MG63 (cell line): ENCODE measurements at places on chromosomes 2 and 18. TPM values are rescaled to one million over a fixed set of nuclear protein-coding genes. Genes with fewer than 3 reads are reported as not detected.

NAGK gene
- 46.8 and 82.8 TPM in 2 replicates for total RNA-seq

CRYBA2 gene
- not detected in 2 replicates for total RNA-seq

IL37 gene
- 3.1 and 6.9 TPM in 2 replicates for total RNA-seq

GPR39 gene
- 0.95 and 3.1 TPM in 2 replicates for total RNA-seq

LYPD6B gene
- 1.6 TPM in 1 of 2 replicates, not detected in the other for total RNA-seq

GATA6 gene
- total RNA-seq, result 34.0 and 42.3 TPM in 2 replicates

DSG4 gene
- total RNA-seq, result not detected in 2 replicates

TMEFF2 gene
- 2.2 and 3.0 TPM in 2 replicates for total RNA-seq

GCKR gene
- total RNA-seq, result not detected in 2 replicates

GRB14 gene
- 1.1 and 1.4 TPM in 2 replicates for total RNA-seq

SERPINB11 gene
- not detected in 2 replicates for total RNA-seq

FSHR gene
- total RNA-seq, result not detected in 2 replicates

ANKRD53 gene
- not detected in 2 replicates for total RNA-seq

AQP12B gene
- total RNA-seq, result not detected in 2 replicates

BOLL gene
- not detected in 2 replicates for total RNA-seq

DNA sequence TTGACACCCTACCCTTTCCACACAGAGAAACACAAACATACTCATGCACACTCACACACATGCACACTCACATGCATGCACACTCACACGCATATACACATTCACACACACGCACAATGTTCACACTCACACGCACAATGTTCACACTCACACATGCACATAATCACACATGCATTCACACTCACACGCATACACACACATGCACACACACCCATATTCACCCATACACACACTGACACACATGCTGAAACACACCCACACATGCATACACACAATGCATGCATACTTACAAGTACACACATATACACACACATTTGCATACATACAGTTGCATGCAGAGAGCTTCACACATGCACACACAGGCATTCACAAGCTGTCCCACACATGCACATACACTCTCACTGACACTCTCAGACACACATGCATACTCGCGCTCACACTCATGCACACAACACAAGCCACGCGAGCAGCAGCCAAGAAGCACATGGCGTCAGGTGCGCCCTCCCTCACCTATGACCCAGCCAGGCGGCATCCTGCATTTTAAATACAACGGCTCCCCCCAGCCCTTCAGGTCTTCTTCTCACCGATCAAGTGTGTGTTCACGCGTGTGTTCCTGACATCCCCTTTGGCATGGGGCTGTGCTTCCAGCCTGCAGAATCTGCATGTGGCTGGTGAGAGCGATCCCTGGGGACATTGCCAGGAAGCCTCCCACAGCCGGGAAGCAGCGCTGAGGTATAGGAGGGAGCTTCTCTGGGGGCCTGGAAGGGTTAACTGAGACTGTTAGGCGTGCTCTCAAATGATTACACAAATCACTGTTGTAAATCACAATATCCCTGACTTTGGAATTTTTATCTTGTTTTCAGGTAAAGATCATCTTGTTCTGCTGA lies 195.1 kb downstream of the RTP5 start:
- no peak for DNase-seq

DNA sequence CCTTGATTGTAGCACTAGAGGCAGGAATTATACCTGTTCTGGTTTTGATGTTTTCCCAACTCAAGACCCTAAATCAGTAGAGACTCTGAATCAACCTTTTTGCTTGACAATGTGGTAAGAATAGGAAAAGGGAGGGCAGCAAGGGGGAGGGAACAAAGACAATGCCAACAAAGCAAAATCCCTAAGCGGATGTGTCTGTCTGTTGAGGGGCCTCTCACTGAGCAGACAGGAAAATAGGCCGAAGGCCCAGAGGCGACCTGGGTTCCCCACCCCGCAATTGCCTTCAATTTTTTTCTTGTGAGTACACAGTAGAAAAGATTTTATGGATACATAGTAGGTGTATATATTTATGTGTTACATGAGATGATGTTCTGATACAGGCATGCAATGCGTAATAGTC lies 75.6 kb downstream of the MAP4K4 start:
- no peak for DNase-seq

GRCh38 chr18:58268849-58269248 lies 224.8 kb downstream of the NEDD4L start:
- DNase-seq, result peak; percentile 38

- no peak for DNase-seq
These were observed 51.3 kb downstream of the NRP2 start for GRCh38 chr2:205733648-205734047.

DNA sequence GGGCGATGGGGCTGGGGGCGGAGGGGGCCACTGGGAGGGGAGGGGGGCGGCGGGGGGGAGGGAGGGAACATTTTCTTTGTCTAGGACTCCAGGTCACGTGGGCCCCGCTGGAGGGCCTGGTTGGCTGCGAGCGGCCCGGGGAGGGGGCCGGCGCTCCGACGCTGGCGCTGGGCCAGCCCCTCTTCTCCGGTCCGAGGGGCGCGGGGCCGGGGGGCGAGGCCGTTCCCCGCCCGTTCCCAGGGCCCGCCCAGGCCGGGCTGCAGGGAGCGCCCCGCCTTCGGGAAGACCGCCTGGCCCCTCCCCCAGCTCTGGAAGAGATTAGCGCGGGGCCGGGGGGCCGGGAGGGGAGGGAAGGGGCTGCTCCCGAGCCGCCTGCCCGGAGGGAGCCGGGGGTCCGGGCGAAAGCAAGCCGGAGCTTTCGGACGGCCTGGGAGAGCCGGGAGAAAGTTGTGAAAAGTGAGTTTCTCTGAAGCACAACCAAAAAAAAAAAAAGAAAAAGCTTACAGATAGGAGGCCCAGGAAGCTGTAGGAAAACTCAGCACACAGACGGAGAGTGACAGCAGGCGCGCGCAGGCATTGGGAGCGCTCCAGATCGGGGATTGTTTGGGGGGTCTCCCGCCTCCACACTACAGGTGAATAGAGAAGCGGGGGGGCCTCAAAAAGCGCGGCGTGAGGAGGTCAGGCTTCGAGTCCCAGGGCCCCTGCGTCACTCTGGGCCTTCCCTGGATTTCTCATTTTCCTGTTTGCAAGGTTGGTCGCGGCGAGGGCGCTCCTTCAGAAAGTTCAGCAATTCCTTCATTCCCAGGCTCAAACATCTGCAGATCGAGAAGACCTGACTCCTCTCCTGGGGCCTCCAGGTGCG lies 84.1 kb upstream of the POMC start:
- no peak for DNase-seq

DNA sequence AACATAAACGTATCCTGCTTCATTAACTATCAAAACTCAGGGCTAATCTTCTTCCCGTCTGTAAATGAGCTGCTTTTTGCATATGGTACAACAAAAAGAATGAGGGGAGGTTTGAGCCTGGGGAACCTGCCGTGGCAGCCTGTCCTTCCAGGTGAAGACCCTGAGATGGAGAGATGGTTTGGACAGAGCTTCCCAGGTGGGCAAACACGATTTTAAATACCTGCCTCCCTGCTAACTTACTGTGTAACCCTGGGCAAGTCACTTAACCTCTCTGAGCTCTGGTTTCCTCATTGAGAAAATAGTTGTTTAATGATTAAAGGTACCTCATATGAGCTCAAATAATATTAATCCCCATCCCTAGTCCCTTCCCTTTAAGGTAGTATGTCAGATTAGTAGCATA lies 9.0 kb downstream of the EMX1 start:
- DNase-seq, result no peak

GRCh38 chr2:230714136-230714480 lies 1.5 kb downstream of the CAB39 start:
- peak; percentile 39 for DNase-seq

GRCh38 chr2:117855886-117856285 lies 41.4 kb downstream of the DDX18 start:
- peak; percentile 66 for DNase-seq

- peak; percentile 4 for DNase-seq
These were observed 894.5 kb upstream of the POU3F3 start for GRCh38 chr2:103959174-103960128.

DNA sequence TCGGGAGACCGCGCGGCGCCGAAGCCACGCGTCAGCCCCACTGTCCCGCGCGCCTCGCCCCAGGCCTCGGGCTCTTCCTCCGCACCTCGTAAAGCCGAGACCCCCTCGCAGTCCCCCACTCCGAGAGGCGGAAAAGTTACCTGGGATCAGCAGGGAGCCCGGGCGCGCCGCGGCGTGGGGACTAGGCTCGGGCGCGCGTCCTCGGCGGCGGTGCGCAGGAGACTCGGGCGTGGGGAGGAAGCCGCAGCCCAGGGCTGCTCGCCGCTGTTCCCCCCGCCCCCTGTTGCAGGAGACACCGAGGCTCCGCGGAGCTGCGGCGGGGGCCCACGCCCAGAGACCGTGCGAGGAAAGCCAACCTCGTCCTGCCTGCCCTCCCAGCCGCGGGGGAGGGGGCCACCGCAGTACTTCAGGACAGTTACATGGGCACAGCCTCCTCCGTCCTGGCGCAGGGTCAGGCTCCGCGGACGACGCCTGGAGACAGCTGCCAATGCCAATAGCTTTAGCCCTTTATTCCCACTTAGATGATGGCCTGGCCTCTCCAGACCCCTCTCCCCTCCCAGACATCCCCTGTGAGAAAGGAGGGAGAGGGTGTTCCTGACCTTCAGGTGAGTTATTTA lies at the start of gene EPB41L3:
EPB41L3 (minus strand) TSS at position 225 of the 617 bp plus-strand sequence. CDS start 54,814 bp downstream, outside the sequence.
- DNase-seq, result no peak

- no peak for DNase-seq
These were observed 383.4 kb upstream of the TRIB2 start for GRCh38 chr2:12333293-12333692.

- no peak for DNase-seq
These were observed 411.2 kb upstream of the PIK3C3 start for GRCh38 chr18:41543815-41544214.

- no peak for DNase-seq
These were observed 4.7 kb downstream of the CD302 start for GRCh38 chr2:159793326-159793725.

DNA sequence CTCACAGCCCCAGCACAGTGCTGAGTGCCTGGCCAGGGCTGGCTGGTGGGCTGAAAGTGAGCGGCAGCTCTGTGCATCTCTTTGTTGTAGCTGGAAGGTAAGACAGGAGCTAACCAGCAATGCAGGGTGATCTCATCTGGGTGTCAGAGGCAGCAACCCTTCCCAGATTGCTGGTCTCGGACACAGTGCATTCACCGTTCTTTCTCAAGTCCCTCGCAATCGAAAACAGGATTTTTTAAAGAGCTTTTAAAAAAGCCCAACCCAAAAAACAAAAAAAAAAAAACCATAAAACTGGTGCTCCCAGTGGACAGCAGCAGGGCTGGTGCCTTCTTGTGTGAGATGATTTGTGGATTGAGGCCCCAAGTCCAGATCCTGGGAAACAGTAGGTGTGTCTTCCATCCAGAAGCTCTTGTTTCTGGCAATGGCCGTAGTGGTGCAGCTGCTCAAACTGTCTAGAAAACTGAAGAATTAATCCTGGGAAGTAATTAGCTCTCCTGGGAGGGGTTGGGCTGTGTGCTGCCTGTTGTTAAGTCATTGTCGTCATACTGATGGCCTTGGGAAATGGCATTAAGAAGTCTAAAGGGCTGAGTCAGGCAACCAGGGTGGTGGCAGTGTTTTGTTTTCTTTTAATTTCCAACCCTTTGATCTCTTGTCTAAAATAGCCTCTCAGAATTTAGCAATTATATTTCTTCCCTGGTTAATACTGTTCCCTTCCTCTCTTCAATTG lies 156.7 kb downstream of the KLHL29 start:
- DNase-seq, result no peak

DNA sequence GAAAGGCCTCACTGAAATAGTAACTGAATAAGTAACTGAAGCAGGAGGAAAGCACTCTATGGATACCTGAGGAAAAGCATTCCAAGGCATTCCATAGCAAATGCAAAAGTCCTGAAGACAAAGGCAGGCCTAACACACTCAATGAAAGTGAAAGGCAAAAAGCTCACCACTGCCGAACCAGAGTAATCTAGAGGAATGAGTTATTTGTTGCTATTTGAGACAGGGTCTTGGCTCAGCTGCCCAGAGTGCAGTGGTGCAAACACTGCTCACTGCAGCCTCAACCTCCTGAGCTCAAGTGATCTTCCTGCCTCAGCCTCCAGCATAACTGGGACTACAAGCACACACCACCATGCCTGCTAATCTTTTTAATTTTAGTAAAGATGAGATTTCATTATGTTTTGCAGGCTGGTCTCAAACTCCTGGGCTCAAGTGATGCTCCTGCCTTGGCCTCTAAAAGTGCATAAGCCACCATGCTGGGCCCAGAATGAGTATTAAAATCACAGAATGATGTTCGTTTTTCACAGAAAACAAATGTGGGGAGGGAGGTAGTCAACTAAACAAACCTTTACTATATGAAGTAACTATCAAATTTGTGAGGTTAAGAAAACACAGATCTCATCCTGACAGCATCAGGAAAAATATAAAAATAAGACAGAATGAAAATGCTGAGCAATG lies 17.9 kb downstream of the PIAS2 start:
- DNase-seq, result no peak

DNA sequence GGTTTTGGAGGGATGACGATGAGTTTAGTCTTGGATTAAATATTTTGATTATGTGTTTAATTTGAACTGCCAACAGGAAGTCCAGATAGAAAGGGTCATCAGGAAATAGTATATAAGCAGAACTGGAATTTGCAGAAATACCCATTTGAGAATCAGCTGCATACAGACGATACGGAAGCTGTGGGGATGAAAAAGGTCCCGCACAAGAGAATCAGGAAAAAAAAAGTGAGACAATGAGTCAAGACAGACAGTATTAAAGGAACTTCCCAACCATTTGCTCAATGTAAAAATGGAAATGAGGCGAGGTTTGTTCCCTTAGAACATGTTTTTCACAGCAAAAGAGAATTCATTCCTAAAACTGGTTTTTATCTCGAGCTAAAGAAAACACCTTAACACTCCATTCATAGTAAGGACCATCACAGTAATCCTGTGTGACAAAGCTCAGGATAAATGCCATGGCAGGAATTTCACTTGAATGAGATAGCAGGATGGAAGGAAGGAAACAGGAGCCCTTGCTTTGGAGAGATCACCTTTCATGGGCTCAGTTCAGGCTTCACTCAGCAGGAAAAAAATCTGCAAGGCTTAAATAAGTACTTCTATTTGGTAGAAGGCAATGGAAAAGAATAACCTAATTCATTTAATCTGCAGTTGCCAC lies 29.3 kb downstream of the BCL2 start:
- DNase-seq, result no peak

DNA sequence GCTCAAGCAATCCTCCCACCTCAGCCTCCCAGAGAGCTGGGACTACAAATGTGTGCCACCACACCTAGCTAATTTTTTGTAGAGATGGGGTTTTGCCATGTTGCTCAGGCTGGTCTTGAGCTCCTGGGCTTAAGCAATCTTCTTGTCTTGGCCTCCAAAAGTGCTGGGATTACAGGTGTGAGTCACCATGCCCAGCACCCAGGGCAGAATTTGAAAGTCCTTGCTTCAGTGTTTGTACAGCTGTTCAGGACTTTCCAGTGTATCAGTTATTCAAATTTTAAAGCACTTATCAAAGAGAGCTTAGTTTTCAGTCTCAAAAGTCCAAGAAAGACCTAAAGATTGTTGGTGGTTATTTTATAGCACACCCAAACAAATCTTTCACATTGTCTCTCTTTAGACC lies 43.6 kb upstream of the VPS54 start:
- DNase-seq, result peak; percentile 77

DNA sequence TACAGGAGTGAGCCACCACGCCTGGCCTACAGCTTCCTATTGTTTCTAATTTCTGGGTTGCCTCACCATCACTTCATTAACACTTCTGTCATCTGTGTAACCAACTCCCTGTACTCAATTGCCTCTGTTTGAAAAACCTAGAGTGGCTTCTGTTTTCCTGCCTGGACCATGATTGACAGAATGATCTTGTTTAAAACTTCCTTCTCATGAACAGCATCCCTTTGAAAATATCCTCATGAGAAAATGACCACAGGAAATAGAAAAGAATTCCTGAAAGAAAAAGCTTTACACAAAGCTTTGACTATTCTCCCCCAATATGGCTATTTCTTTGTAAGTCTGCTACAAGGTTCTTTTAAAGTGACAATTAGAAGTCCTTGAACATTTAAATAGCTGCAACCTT lies 672.3 kb downstream of the ARHGAP15 start:
- no peak for DNase-seq
